Metanephros (tissue), 2 donors: ENCODE measurements at places on chromosomes 11 and 22. TPM values are rescaled to one million over a fixed set of nuclear protein-coding genes. Genes with fewer than 3 reads are reported as not detected.

The CFAP68 gene
- 24.3 TPM for total RNA-seq

The MALAT1 gene
- 21,533 TPM for total RNA-seq

The SYCE3 gene
- 0.58 TPM for total RNA-seq

The A4GALT gene
- 22.6 TPM for total RNA-seq

The ALKBH8 gene
- total RNA-seq = 9.5 TPM

The SHANK2 gene
- 72.7 TPM for total RNA-seq

The COMMD9 gene
- 50.7 TPM for total RNA-seq

The RBX1 gene
- 34.6 TPM for total RNA-seq

The CSTF3 gene
- 29.7 TPM for total RNA-seq

The NXPE2 gene
- 0.70 TPM for total RNA-seq

The RFPL1 gene
- total RNA-seq = not detected

The FAM227A gene
- 9.8 TPM for total RNA-seq

The APOC3 gene
- total RNA-seq = 1.2 TPM

The MUC5AC gene
- 0.18 TPM for total RNA-seq

The NOX4 gene
- 42.1 TPM for total RNA-seq

The TREH gene
- total RNA-seq = 2.0 TPM

The MEI1 gene
- total RNA-seq = 3.0 TPM
